Activated CD8-positive, alpha-beta T cell treated with anti-CD3 and anti-CD28 coated beads, Interleukin-2, amount 10 ng/mL, durations not matched to agents 7 days and 5 days (primary cell): ENCODE measurements at places on chromosomes 13 and 19.

GRCh38 chr19:45591638-45592005 lies 7.0 kb upstream of the OPA3 start:
- DNase-seq: no peak
- peaks cover 16% of the 10 kb centered on the region for H3K4me1 ChIP-seq
- H3K27me3 ChIP-seq: peaks cover 31% of the 10 kb centered on the region

DNA sequence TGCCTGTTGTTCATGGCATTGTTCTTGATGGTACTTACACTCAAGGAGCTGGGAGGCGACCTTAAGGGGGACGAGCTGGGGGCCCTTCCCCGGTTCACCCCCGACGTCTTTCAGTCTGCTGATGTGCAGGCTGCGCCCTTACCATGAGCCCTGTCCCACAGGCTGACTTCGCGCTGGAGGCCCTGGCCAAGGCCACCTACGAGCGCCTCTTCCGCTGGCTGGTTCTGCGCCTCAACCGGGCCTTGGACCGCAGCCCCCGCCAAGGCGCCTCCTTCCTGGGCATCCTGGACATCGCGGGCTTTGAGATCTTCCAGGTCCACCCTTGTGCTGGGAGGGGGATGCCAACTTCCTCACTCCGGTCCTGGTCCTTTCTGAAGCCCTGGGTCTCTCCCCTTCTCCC lies 45.4 kb downstream of the MYH14 start:
- H3K36me3 ChIP-seq: no peaks in the 10 kb centered on the region
- H3K27me3 ChIP-seq: no peaks in the 10 kb centered on the region
- no peak for DNase-seq
- no peak overlapping the region for H3K4me3 ChIP-seq

GRCh38 chr19:28636706-28637105 lies 576.2 kb downstream of the UQCRFS1 start:
- no peak for DNase-seq
- H3K4me3 ChIP-seq: no peak overlapping the region
- H3K36me3 ChIP-seq: no peaks in the 10 kb centered on the region

DNA sequence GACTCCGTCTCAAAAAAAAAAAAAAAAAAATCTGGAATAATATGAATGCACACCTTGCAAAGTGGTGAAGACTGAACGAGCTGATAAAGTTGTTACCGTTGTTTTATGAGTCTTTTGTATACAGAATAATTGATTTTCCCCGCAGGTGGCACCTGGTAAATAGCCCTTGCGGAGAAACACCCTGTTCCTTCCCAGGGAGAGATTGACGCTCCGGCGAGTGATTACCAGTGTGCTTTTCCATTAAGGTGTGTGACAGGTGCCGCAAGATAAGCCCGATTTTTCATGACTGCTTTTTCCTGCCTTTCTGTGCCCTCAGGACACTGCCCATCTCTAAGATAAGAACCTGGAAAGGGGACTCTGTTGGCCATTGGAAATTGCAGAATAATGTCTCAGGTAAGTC lies 943 bp downstream of the ZNF302 start:
- H3K36me3 ChIP-seq: peaks cover 73% of the 10 kb centered on the region
- DNase-seq: no peak
- peak overlapping the region; percentile 98 for H3K27ac ChIP-seq
- H3K4me3 ChIP-seq: peak overlapping the region; percentile 88
- peaks cover 35% of the 10 kb centered on the region for H3K4me1 ChIP-seq

DNA sequence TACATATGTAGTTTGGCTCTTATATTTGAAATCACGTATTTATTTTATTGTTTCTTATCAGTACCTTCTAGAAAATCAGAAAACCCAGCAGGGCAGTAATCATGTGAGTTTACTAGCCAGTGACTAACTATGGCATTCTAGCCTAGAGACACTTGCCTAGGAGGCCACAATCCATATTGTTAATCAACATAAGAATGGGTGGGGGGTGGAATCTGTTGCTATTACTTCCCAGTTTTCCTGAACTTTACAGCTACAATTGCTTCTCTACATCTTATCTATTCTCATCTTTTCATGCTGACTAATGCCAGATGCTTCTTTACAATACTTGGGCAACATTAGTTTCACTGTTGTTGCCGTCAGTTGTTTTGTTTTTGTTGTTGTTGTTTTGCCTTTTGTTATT lies 18.7 kb upstream of the ATXN8OS start:
- H3K36me3 ChIP-seq: no peaks in the 10 kb centered on the region
- no peaks in the 10 kb centered on the region for H3K4me1 ChIP-seq
- H3K27ac ChIP-seq: no peak overlapping the region
- DNase-seq: no peak
- H3K4me3 ChIP-seq: no peak overlapping the region
- H3K27me3 ChIP-seq: no peaks in the 10 kb centered on the region

- H3K4me3 ChIP-seq: peak overlapping the region; percentile 36
- peak; percentile 79 for DNase-seq
- H3K27ac ChIP-seq: peak overlapping the region; percentile 17
- peaks cover 2% of the 10 kb centered on the region for H3K36me3 ChIP-seq
- H3K27me3 ChIP-seq: peaks cover 60% of the 10 kb centered on the region
- H3K4me1 ChIP-seq: peaks cover 45% of the 10 kb centered on the region
Measured at GRCh38 chr19:47445937-47446402, 25.7 kb downstream of the SLC8A2 start.

GRCh38 chr13:37375071-37375470 lies 223.5 kb downstream of the POSTN start:
- H3K27me3 ChIP-seq: no peaks in the 10 kb centered on the region
- H3K27ac ChIP-seq: no peak overlapping the region
- H3K36me3 ChIP-seq: no peaks in the 10 kb centered on the region
- no peaks in the 10 kb centered on the region for H3K4me1 ChIP-seq
- H3K4me3 ChIP-seq: no peak overlapping the region
- DNase-seq: no peak
